Activated CD4-positive, alpha-beta T cell treated with anti-CD3 and anti-CD28 coated beads, Interleukin-2, amount 50 U/mL, for 4 hours (primary cell): ENCODE measurements at places on chromosomes 16 and 17.
A peak's percentile ranks its signal among the peaks of the same experiment; 100 is the strongest.

- no peak for DNase-seq
Observed at GRCh38 chr17:50587571-50587970, 27.1 kb downstream of the CACNA1G start.

DNA sequence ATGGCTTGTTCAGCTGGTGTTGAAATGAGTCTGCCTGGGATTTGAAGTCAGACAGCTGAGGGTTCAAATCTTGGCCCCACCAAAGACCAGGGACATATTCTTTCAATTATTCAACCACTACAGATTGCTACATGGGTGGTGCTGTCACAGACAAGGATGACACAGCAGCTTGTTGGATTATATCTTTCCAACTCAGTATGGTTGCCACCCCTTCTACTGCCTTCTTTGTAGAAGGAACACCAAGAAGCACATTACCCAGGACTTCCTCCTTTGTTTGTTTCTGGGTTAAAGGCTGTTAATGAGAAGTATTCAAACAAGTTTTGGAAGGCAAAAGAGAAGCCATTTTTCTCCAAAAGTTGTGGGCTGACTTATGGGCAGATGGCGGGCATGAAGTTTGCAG, 78.6 kb downstream of the COPRS start:
- no peak for DNase-seq

GRCh38 chr17:82356845-82357355, 2.1 kb upstream of the TEX19 start:
- DNase-seq, result no peak

DNA sequence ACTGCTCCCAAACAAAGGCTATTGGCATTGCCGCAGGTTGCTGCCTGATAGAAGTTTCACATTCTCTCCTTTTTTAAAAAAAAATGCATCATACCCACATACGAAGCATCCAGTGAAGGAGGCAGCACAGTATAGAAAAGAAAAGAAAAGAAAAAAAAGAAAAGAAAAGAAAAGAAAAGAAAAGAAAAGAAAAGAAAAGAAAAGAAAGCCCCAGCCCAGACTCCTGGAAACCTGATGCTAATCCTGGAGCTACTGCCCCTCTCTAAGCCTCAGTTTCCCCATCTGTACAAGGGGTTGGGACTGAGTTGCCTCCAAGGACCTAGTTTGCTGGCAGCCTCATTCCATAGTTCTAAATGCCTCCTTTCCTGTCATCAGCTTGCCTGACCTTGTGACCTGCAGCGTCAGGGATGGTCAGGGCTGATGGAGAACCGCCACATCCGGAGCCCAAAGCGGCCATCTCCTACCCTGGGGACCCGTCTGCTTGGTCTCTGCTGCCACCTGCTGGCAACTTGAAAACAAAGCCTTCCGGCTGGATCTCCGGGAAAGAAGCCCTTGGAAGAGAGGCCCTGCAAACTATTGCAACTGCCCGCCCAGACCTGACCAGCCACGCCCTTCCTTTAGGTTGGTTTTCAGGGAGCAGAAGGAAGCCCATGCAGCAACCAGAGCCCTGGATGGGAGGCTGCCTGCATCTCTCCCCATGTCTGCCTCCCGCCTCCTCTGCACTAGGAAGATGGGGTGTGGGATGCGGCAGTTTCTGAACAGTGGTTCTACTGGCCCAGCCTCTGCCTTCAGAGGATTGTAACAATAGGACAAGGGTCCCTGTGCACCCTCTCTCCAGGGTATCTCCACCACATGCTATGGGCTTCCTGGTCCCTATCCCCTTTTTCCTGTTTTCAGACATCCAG, 13.0 kb downstream of the AIPL1 start:
- DNase-seq, result peak; percentile 65

DNA sequence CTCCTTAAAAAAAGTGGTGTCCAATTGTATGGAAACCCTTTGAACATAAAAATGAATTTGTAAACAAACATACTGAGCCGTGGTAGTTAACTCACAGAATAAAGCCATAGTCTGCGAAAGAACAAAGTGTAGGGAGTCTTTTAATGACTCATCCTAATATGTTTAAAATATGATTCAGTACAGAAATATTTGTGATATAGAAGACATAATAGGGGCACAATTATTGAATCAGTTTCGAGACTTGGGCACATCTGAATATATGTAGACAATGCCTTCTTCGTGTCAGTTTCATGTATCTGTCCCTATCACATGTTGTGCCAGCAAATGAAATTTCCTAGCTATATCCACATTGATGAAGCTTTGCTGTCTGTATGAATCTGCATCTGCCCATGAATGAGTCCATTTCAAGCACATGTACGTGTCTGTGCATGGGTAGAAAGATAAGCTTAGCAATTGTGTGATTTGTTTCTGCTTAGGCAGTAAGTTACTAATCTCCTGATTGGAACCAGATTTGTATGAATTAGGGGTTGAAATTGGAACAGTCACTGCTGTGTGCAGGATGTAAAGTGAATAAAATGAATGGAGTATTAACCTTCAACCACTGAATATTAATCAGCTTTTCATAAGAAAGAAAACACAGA, 112.5 kb upstream of the SOX9 start:
- DNase-seq, result no peak

GRCh38 chr17:17922070-17922614, 50.1 kb downstream of the TOM1L2 start:
- no peak for DNase-seq

DNA sequence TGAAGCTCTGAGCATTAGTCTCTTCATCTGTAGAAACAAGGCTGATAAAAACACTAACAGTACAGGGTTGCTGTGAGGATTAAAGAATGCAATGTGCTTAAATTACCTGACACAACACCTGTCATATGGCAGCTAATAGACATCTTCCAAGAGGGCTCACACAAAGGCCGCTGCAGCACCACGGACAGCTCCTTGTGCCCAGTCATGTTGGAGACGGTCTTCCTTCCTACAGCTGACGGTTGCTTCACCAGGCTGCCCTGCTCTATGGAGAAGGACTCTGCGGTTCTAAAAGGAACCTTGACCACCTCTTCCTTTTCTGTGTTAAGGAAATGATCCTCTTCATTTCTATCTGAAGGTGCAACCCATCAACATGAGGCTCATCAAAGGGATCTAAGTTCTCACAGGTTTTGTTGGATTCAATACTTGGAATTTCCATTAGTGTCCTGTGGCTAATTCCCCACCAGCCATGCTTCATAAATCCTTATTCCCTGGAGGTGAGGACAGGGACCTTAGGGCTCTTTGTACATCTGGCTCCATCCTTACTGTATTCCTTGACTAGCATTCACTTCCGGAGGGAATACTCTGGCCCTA, 138.9 kb upstream of the CES5A start:
- DNase-seq, result peak; percentile 17

DNA sequence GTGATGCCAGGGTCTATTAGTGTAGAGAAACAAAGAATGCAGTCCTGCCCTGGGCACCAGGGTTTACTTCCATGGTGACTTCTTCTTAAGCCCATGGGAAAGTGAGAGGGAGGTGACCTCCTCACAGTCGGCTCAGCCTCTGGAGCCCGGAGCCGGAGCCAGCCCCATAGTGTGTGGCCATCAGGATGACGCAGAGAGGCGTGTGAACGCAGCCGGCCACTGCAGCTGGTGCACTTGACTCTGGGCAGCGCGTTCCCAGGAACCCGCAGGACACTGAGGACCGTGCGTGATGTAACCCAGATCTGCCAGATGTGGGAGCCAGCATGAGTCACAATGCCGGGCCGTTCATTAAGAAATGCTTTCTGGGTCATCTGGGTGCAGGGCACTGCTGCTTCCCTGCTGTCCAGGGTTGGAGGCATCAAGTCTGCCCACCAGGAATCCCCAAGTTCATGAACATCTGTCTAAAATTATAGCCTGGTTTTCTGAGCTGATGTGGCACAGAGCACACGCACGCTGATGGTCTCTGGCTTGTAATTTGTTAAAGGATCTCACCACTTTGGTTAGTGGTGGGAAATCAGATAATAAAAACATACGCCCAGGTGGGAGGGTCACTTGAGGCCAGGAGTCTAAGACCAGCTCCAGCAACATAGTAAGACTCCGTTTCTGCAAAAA, 114.1 kb downstream of the PITPNC1 start:
- no peak for DNase-seq

- DNase-seq, result no peak
Observed at GRCh38 chr16:23432176-23433128, 20.5 kb downstream of the COG7 start.

GRCh38 chr17:72504783-72505182, 384.0 kb downstream of the SOX9 start:
- no peak for DNase-seq

DNA sequence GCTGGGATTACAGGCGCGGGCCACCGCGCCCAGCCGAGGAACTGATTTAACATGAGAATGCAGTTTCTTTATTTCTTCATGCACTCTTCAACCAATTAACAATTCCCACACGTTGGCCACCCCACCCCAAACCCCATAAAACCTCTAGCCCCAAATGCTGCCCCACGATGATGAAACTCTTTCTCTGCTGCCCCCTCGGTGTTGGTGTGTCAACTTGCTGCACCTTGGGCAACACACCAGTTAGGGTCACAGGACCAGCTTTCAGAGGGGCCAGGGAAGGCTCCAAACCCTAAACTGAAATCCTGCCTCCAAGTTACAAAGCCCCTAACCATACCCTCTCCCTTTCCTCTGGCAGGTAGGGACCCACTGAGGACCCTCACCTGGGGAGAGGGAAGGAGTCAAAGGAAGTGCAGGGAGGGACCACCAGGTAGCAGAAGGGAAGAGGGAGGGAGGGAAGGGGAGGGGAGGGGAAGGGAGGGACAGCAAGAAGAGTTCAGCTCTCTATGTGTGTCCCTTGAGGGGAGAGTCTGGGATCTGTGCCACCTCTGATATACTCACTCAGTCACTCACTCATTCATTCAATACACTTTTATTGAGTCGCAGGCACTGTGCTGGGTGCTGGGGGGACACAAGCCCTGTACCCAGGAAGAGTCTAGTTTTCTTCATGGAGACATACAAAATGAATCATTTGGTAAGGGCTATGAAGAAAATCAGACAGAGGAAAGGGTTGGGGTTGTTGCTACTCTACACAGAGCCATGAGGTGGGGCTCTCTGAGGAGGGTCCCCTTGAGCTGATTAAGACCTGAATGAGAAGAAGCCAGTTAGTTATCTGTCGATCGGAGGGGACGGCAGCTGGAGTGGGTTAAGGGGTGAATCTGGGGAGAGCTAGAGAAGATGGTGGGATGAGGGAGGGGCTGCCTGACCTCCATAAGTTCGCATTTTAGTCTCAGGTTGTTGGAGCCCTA, 3.9 kb downstream of the PLXDC1 start:
- DNase-seq, result no peak

- DNase-seq, result no peak
Observed at GRCh38 chr16:2858245-2859025, 465 bp upstream of the PRSS22 start.

DNA sequence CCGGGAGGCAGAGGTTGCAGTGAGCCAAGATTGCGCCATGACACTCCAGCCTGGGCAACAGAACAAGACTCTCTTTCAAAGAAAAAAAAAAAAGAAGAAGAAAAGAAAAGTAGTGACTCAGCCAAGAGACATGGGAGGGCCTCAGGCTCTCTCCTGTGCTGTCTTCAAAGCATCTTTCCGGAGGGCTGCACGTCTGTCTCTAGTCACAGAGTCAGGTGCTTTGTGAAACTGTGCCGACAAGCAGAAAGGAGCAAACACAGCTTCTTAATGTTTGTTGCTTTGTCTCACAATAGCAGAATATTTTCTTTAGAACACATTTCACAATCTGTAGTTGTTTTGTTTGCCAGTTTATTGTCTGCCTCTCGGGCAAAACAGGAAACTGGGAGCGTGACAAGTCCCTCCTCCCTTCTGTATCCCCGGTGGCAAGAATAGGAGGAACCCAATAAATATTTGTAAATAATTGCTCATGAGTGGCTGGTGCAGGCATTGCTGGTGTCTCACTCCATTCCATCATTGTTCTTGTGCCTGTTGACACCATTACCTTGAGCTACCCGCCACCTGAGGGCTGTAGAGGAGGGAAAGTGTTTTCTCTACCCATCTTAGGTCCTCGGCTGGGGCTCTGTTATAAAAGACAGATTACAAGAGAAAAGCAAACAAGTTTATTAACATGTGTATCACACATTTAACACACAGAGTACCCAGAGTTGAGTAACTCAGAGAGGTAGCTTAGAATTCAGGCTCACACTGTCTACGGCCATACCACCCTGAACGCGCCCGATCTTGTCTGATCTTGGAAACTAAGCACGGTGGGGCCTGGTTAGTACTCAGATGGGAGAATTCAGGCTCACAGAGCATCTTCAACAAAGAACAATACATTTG, 5.5 kb downstream of the GAST start:
- DNase-seq, result no peak

- DNase-seq, result no peak
Observed at GRCh38 chr17:65078441-65079160, 22.1 kb upstream of the GNA13 start.

DNA sequence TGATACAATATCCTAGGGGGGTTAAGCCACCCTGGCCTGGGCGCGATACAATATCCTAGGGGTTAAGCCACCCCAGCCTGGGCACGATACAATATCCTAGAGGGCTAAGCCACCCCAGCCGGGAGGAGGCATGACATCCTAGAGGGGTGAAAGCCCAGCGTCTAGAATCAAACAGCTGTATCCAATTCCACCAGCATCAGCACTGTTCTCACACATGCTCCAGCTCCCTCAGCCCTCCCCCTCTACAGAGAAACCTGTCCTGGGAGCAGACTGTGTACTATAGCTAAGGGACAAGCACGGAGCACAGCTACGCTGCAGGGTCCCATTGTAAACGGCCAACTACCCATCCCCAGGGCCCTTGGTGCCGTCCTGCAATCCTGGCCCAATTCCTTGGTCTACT, 6.2 kb downstream of the GINS2 start:
- no peak for DNase-seq

- no peak for DNase-seq
Observed at GRCh38 chr17:6470751-6471521, 26.7 kb downstream of the PIMREG start.

- no peak for DNase-seq
Observed at GRCh38 chr16:85819771-85820170, 20.3 kb downstream of the COX4I1 start.

GRCh38 chr16:65600629-65601028, 478.8 kb upstream of the CDH11 start:
- no peak for DNase-seq

DNA sequence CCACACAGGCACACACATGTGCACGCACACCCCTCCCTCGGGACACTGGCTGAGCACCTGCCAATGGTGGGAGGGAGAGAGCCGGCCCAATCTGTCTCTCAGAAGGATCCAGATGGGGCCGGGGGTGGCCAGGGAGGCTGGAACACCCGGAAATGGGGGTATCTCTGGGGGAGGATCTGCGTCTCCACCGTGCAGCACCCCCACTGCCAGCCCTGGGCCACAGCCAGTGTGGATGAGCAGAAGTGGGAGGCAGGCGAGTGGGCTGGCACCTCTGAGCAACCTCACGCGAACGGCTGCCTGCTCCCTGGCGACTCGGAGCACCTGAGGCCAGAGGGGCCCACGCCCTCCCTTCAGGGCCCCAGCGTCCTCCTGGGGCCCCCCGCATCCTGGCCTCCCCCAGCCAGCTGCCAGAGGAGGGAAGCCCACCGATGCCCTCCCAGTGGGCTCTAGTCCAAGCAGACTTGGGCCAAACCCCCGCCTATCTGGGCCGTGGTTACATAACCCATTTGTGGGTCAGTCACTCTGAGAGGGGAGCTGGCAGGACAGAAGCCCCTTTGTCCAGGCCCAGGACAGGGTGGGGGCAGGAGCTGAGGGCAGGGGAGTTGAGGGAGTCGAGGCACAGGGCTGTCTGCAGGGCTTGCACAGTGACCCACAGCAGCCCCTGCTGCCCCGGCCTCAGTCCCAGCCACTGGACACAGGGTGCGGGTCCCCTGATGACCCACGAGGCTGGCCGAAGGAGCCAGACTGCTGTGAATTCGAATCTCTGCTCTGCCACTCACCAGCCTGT, 5.6 kb downstream of the CASKIN1 start:
- DNase-seq, result no peak

GRCh38 chr17:43822570-43823190, 10.3 kb downstream of the MPP3 start:
- DNase-seq, result no peak

GRCh38 chr17:12619459-12620199, 46.1 kb upstream of the MYOCD start:
- no peak for DNase-seq
